ENCODE measurements at places on chromosomes 1 and 21.

GRCh38 chr1:182392050-182393028 is 749 bp upstream of the GLUL start:
- DNase-seq: peak; percentile 91

DNA sequence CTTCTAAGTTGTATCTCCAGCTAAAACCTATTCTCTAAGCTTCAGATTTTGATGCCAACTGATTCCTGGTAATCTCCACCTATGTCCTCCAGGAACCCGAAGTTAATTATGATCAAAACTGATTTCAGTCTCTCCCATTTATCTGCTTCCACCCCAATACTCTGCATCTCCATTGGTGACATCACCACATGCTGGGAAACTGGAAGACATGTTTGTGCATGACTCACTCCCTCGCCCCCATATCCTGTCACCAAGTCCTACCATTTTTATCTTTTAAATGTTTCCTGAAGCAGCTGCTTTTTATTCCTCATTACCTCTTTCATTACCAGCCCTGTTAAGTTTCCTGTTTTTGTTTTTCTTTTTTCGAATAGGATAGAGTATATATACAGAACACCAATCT is 228.5 kb downstream of the LRRC40 start:
- DNase-seq: no peak

- no peak for DNase-seq
Observed at GRCh38 chr1:230824551-230824918, 43.8 kb downstream of the C1orf198 start.

GRCh38 chr1:189021577-189021976 is 1456.1 kb downstream of the BRINP3 start:
- no peak for DNase-seq

DNA sequence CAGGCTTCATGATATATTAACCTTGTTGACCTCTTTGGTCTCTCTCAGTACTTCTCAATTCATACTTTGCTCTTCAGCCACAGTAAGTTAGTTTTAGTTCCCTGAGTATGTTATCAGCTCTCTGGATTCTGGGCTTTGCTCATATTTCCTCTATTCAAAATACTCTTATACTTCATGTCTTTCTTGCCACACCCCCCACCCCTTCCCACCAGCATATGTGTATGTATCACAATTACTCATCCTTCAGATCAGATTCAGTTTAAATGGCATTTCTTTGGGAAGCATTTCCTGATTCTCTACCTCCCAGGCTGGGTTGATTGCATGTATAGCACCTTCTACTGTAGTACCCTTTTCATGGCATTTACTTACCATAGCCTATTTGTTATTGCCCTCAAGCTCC is 28.3 kb downstream of the SLC30A7 start:
- DNase-seq: no peak

GRCh38 chr1:43558346-43558841 is 27.7 kb downstream of the PTPRF start:
- DNase-seq: no peak

DNA sequence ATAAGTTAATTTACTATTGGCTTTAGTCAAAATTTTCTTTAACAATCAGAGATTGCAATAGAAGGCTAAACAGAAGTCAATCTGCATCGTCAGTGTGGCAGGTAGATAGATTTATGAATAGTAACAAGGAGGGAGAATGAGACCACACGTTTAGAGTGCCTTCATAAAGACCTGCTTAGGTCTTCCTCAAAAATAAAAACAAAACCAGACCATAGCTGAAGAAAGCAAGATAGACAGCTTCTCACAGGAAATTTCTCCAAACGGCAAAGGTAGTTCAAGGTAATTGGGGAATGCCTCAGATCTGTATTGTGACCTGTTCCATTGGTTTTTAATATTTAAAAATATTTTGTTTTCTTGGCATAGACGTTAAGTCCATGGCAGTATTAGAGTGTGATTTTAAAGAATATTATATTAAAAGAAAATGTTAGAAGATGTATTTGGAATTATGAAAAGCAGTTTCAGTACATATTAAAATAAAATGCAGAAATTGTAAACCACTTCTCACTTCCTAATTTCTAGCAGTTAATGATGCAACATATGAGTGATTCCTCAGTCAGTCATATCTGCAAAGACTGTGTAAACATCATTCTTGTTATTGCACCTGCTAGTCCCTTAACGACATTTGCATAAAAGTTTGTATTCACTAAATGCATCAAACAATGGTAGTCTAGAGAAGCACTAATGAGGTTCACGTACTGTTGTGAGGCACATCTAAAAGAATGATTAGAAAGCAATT is 278.0 kb downstream of the HLX start:
- DNase-seq: no peak
